Kidney tubule cell (primary cell): ENCODE measurements at places on chromosomes 7 and 10.

- DNase-seq: peak; percentile 98
Observed at GRCh38 chr7:151744656-151745638, 132.0 kb downstream of the PRKAG2 start.

- DNase-seq: peak; percentile 79
Observed at GRCh38 chr10:76149182-76149581, 717.8 kb downstream of the LRMDA start.

GRCh38 chr7:38977685-38978084, at the start of gene POU6F2:
POU6F2 (plus strand) TSS chr7:38977909; CDS start chr7:38977954, 45 bp downstream.
- no peak for DNase-seq

DNA sequence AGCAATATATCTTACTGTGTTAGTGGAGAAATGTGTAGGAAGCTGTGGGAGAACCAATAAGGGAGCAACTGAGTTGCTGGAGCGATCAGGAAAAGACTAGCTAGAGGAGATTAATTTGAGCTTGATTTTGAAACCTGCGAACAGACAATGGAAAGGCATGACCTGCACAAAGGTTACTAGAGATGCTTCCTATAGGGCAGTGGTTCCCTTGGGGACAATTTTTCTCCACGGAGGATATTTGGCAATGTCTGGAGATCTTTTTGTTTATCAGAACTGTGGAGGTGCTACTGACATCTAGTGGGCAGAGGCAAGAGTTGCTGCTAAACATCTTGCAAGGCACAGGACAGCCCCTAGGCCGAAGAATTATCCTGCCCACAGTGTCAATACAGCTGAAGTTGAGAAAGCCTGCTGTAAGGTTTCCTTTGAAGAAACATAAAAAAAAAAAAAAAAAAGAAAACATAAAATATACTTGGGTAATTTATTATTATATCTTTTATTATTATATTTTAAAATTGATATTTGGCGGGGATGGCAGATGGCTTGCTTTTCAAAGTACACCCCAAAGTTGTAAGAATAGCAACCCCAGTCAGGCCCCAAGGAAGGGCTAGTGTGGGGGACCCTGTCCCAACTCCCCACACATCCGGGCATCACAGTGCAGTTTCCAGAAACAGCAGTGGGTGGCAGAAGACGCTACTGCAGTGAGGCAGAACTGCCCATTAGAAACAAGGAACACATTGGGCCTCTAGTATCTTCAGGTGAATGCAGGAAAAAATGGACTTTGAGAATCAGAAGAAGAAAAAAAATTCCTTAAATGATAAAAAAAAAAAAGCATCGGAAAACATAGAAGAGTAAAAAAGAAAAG, 481.6 kb downstream of the SH2D4B start:
- peak; percentile 62 for DNase-seq

DNA sequence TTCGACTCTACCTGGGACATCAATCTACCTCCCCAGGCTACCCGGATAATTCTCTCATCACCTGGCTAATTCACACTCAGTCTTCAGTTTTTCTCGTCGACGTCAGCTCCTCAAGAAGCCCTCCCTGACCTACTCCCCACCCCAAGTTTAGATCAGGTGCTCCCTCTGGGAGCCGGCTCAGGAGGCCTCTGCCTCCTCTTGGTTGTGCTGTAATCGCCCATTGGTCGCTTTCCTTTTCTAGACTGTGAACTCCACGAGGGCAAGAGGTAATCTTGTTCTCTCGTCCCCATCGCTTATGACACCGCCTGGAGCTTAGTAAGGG, 461 bp upstream of the WIPF3 start:
- no peak for DNase-seq

GRCh38 chr7:44094883-44095592, 9.1 kb upstream of the AEBP1 start:
- no peak for DNase-seq

DNA sequence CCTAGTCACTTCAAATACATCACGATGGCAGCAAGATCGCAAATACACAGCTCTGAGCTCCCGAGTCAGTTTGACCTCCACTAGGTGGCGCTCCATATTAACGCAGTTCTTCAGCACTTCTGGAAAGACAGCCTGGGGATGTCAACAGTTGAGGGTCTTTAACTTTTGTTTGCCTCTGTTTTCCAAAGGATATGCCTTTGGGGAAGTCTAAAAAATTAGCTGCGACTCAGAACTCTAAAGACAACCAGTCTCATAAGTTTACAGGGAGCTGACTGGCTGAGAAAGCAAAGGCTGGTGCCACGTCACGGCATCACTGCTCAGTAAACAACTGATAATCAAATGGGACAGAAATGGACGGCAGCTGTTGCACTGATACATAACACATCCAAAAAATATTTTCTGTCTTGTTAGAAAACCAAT, 458.8 kb downstream of the SORCS1 start:
- peak; percentile 57 for DNase-seq

GRCh38 chr10:129766611-129767550, 197.2 kb downstream of the EBF3 start:
- DNase-seq: no peak

GRCh38 chr7:111485701-111486380, 76.5 kb downstream of the IMMP2L start:
- peak; percentile 39 for DNase-seq

GRCh38 chr10:103086799-103087198, 106.3 kb downstream of the NT5C2 start:
- no peak for DNase-seq

DNA sequence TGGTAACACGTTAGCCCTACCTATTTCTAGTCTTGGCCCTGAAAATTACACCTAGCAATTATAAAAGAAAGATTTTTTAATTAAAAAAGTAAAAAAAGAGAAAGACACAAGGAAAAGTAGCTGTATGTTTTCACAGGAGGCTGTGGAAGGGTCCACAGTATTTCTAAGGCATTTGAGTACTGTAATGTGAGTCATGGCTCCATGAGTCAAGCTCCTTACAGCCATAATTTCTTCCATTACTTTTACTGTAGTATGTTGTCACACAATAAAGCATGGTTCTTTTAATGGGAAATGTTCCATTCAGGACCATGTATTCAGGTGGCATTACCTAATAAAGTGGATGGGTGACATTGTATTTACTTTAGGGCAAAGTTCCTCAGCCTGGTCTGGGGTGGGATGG, 113.4 kb downstream of the GPR37 start:
- DNase-seq: peak; percentile 30

DNA sequence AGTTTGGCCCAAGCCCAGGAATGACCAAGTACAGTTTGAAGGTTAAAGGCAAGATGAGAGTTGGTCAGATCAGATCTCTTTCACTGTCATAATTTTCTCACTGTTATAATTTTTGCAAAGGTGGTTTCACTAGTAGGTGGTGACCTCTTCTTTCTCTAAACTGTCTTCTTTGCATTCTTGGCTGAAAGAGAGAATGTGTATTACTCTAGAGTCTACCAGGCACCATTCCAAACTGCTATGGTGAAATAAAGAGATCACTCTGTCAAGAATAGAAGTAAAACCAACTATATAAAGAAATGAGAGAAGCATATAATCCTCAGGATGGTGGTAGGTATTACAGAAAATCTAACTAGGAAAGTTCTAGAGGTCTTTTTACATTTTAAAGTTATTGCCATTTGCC, 72.7 kb downstream of the DYNC1I1 start:
- DNase-seq: no peak
